ENCODE measurements at places on chromosomes 7 and 10.

- DNase-seq = no peak
These were observed 275.5 kb downstream of the ELFN1 start for GRCh38 chr7:1945558-1945957.

DNA sequence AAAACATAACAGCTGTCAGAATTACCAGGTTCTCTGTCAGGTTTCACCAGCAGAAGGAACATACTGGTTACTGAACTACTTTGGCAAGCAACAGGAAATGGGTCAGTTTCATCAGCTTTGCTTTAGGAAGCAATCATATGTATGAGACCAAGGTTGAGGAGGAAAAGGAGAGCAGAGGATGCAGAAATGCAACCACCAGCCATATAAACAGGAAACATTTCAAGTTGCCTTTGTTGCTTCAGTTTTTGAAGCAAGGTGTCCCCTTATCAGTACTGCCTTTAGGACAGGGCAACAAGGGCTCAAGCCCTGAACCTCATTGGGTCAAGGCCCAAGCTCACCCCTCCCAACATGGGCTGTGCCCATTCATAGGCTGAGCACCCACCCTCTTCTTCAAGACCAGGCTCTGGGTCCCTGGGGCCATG, 10.2 kb downstream of the HIPK2 start:
- no peak for DNase-seq

- DNase-seq = no peak
These were observed 130.9 kb downstream of the TES start for GRCh38 chr7:116340943-116341907.

DNA sequence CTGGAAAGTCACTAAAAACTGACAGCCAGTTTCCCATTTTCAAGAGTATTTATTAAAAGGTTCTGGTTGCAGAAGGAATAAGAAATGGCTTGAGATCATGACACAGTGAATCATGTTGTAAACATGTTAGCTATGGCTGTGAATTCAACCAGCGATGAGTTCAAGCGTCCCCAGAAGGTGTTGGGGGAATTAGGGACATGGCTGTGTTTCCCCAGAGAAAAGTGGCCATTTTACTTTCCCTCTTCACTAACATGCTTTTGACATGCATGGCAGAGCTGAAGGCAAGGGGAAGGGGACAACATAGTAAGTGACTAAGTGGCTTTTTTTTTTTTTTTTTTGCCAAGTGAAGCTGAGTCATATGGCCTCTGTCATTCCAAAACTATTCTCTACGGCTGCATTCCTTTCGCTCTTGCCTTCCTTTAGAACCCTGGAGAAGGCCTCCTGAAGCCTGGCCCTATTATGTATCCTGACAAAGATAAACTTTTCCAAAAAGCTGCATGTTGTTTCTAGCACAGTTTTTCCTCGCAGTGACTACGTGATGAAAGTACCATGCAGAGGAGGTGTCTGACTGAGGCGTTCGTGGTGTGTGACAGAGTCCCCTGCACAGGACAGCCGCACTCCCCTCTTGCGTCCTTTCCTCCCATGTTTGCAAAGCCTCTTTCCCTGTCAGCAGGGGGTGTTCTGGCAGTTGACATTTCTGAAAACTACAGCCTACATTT, 46.9 kb downstream of the EGFR start:
- DNase-seq = no peak

GRCh38 chr7:75962607-75963380, 31.6 kb downstream of the TMEM120A start:
- no peak for DNase-seq

GRCh38 chr7:81638198-81638597, 131.6 kb downstream of the HGF start:
- DNase-seq = no peak

DNA sequence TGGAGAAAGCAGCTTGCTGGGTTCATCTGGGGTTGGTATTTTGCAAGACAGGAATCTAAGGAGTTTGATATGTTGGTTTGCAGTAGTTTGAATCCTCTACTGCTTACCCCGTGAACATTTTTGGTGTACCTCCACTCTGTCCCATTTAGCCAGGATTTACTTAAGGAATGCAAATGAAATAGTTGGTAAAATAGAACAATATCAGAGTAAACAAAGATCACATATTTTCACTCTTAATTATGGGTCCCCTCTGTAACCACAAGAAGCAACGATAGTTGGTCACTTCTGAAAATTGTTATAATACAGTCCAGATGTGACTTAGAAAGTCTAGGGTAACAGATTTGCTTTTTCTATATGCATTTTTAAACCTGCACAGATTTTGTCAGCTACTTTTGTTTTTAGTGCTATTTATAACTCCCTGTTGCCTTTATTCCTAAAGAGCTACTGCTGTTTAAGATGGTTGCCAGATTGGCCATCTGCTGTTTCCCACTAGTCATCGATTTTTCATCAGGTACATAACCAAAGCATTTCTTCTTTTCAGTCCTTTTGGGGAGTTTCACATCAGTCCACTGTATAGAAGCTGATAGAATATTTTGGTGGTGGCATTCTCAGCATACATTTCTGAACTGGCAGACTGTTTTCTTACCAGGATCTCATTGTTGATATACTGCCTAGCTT, 37.6 kb downstream of the MAPK8 start:
- DNase-seq = no peak
